ENCODE measurements at places on chromosomes 1 and 21.

- no peak for DNase-seq
Observed at GRCh38 chr1:12596007-12596821, 21.8 kb downstream of the DHRS3 start.

- no peak for DNase-seq
Observed at GRCh38 chr1:81430236-81430938, 370.3 kb upstream of the ADGRL2 start.

DNA sequence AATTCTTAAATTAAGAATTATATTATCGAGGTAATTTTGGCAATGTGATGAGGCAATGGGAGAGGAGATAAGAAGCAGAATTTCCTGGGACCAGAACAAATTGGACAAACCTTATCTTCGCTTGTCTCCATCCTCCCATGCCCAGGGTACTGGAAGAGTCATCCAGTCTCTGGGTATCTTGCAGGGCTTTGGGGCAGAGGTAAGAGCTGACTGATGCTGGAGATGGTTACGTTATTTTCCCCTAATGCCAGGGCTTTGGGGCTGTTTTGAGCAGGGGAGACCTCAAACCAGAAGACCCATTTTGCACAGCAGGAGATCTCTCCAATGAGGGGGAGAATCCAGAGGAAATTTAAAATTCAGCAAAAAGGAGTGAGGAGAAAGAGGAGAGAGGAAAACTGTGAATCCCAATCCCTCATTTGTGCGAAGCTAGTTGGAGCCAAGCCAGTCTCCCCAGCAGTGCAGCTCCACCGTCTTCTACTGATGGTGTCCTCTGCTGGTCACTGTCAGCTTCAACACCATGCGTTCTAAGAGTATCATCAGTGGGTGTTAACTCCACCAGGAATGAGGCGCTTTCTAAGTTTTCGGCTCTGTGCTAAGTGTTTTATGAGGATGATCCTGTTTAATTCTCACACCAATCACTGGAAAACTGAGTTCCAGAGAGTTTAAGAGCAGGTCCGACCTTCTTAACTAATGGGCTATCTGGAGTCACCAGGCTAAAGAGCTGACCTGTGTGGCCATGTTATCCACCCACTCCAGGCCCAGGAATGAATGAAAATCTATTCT is 86.8 kb upstream of the CD34 start:
- DNase-seq = peak; percentile 33

DNA sequence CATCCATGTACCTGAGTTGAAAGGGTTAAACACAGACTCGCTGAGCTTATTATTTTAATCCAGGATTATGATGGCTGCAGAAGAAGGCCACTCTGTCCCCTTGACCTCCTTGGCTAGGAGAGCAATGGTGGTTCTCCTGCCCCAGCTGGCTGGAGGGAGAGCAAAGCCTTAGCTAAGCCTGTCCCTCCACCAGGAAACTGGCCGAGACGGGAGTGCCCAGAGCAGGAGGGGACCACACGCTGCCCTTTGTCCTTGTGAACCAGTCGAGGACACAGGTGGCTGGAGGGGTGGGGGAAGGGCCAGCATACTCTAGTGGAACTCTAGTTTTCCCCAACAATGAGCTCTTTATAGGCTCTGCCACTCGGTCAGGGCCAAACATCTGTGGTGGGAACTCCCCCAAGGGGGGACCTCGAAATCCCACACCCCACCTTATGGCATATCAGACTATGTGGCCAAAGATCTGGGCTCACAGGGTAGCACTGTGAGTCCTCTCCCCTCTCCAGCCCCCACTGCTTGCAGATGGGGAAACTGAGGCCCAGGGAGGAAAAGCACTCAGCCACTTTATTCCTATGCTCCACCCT is 12.9 kb downstream of the KIAA1614 start:
- DNase-seq = no peak

- DNase-seq = no peak
Observed at GRCh38 chr1:232090816-232091215, 464.2 kb downstream of the DISC1 start.

- peak; percentile 1 for DNase-seq
Observed at GRCh38 chr1:162922201-162922600, 61.2 kb upstream of the CCDC190 start.

DNA sequence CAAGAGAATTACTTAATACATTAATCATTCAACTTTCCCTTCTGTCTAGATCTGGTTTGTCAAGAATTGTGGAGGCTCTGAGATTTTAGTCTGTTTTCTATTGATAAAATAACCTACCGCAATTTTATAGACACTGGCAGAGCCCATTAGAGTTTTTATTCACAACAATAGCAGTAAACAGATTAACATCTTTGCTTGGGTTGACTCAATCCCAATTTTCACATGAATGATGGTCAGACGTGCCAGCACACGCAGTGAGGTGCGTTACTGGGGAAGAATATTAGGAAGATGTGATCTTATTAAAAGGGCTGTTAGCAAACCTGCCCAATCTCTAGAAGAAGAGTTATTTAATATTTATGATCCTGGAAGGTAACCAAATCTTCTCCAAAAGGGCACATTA is 736.6 kb downstream of the MRPL39 start:
- DNase-seq = no peak

- DNase-seq = no peak
Observed at GRCh38 chr1:221334062-221334461, 407.8 kb downstream of the DUSP10 start.

DNA sequence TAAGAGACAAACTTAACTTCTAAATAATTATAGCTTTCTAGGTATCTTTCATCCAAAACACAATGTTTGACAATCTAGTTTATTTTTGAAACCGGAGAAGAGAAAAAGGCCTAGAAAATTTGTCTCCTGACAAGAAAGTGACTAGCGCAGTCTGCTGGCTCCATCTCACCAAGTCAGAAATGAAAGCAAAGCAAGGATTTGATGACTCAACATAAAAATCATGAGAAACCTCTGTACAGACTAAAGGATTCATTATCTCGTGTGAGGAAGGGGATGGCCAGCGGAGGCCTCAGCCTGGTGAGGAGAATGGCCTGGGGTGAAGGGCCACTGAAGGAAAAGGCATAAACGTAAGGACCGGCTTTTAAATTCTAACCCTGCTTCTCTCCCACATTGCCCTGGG is 20.0 kb upstream of the TSNAX start:
- no peak for DNase-seq

GRCh38 chr1:206714331-206715058 is 29.8 kb downstream of the MAPKAPK2 start:
- DNase-seq = peak; percentile 68

- no peak for DNase-seq
Observed at GRCh38 chr1:47568763-47569162, 130.9 kb downstream of the FOXD2 start.

GRCh38 chr21:37623183-37623582 is 256.6 kb downstream of the DYRK1A start:
- DNase-seq = no peak

DNA sequence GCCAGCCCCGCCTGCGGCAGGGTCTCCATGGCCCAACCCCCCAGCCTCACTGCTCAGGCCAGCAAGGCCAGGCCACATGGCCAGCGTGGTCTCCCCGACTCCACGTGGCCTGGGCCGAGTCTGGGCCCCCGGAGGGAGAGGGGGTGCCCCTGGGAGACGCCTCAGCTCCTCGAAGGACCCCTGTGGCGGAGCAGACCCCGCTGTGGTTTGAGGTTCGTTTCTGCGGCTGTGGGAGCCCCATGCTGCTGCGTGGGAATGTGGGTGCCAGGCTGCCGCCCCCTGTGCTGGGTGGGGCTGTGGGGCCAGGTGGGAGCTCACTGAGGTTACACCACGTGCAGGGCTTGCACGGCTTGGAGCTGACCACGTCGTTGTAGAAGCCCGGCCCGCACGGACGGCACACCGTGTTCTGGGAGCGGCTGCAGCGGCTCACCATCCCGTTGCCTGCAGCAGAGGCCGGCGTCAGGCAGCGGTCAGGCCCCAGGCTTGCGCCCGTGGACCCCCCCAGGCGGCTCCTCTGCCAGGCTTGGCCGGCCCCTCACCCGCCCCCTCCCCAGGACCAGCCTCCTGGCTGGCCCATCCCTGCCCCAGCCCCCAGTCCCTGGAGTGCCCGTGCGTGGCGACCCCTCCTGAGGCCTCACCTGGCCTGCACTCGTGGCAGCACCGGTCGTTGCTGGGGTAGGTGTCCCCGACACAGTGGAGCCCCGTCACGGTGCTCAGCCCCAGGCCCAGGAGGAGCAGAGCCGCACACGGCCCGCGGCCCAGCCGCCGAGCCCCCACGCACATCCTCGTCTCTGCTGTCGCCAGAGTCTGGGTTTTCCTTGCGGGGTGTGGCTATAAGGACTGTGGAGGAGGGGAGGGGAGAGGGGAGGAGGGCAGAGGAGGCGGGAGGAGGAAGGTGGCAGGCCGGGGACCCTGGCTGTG is at the start of gene TNFRSF4:
Gene TNFRSF4 (minus strand): TSS at position 809 of the 921 bp plus-strand sequence. CDS start 26 bp downstream, at position 783.
- peak; percentile 29 for DNase-seq

GRCh38 chr21:29640080-29640508 is 299.7 kb downstream of the GRIK1 start:
- no peak for DNase-seq

DNA sequence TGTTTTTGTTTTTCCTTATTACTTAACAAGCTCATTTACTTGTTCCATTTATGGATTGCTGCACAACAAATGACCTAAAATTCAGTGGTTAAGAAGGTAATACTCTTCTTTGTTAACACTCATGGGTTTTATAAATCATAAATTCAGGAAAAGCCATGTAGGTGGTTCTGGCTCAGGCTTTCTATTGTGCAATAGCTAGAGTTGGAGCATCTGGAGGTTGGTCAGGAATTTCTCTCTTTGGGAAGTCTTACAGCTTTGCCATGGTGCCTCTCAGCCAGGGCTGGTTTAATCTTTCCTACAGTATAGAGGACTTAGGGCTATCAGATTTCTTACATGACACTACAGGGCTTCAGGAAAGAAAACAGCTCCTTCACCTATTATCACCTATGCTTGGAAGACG is 1677.1 kb downstream of the KCNT2 start:
- DNase-seq = no peak

GRCh38 chr1:224262373-224263054 is 67.5 kb downstream of the NVL start:
- no peak for DNase-seq

DNA sequence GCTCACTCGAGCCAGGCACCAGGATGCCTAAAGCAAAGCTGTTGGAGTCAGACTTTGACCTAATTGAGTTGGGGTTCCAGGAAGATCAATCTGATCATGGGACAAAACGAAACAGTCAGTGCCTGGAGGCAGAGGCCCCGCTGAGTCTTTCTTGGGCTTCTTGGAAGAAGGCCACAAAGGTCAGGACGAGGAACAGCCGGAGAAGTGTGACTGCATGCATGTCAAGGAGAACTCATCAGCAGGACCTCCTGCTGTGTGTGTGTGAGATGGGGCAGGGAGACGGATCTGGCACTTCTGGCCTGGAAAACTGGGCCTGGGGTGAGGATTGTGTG is 190.8 kb downstream of the CAMTA1 start:
- no peak for DNase-seq

DNA sequence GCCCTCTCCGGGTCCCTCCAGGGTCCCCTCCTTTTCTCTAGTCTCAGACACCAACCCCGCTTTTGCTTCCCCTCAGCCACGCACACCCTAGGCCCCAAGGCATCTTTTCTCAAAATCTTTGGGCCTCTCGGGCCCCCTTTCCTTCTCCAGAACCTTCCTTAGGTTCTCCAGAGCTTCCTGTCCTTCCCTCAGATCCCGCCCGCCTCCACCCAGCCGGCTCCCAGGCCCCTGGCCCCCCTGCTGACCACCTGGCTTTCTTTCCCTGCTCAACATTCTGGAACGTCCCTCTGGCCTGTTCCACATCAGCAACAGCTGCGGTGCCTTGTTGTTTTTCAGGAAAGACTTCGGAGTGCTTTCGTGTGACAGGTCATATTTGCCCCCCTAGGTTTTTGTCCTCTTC is 1.2 kb downstream of the ZDHHC18 start:
- DNase-seq = no peak

GRCh38 chr1:198883184-198883583 is 244.3 kb downstream of the PTPRC start:
- DNase-seq = no peak

DNA sequence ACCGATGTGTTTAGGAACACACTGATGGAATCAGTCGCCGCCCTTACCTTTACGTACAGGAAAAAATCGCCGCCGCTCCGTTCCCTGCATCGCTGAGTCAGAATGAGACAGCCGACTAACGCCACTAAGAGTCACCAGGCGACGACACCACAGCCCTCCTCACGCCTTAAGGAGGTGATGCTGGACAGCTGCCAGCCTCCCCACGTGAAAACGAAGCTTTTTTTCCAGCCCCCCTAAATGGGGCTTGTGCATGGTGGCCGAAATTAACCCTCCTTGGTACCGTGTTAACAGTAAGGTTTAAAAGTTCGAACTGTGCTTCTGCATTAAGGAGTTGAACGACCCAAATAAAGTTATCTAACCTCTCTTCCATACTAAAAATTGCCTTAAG is 511 bp downstream of the DNTTIP2 start:
- peak; percentile 72 for DNase-seq

DNA sequence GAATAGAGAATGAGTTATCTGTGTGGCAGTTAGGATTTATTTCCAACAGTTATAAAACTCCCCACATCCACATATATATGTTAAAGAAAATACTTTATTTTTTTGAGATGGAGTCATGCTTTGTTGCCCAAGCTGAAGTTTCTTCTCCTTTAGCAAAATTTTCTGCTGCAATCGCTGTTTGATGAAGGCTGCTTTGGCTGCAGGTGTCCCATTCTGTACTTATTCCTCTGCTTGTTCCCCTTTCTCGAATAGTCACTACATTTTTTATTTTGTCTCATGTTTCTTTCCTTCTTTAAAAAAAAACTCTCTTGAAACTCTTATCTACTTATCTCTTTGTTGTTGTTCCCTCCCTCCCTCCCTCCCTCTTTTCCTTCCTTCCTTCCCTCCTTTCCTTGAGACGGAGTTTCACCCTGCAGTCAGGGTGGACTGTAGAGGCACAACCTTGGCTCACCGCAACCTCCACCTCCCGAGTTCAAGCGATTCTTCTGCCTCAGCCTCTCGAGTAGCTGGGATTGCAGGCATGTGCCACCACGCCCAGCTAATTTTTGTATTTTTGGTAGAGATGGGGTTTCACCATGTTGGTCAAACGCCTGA is 10.6 kb downstream of the OR2W3 start:
- no peak for DNase-seq

- DNase-seq = no peak
Observed at GRCh38 chr1:3978990-3979325, 78.9 kb upstream of the C1orf174 start.

GRCh38 chr1:99646868-99647267 is 955 bp downstream of the PALMD start:
- DNase-seq = no peak

DNA sequence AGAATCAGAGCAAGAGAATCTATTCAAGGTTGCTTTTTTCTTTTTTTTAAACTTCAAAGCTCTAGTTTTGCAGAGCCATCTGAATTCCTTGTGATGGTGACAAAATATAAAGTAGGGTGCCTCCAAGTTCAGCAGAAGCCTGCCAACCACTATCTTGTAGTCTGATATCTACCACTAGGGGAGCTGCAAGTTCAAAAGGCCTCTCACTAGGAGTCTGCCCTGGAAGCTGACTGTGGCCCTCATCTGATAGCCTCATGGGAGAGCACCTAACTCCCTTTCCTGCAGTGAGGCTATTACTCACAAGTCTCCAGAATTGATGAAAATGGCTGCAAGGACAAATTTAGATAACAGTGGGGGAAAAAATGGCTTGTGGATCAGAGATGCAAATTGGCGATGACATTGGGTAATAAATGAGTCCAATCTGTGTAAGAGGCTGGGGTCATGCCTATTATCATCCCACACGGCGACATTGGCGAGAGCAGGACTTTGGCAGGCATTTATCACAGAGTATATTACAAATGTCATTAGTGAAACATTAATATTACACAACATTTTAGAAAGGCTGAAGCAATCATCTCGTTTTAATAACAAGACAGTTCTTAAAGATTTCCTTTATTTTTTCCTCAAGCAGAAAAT is 10.7 kb upstream of the ZP4 start:
- DNase-seq = no peak

- no peak for DNase-seq
Observed at GRCh38 chr1:119046429-119046784, 58.3 kb upstream of the TBX15 start.

Measured in CD4-positive, alpha-beta T cell treated with Interleukin-4 for 4 hours (primary cell).